Panc1 (cell line): ENCODE measurements at places on chromosomes 16 and 17. TPM values are rescaled to one million over a fixed set of nuclear protein-coding genes. Genes with fewer than 3 reads are reported as not detected.

DNA sequence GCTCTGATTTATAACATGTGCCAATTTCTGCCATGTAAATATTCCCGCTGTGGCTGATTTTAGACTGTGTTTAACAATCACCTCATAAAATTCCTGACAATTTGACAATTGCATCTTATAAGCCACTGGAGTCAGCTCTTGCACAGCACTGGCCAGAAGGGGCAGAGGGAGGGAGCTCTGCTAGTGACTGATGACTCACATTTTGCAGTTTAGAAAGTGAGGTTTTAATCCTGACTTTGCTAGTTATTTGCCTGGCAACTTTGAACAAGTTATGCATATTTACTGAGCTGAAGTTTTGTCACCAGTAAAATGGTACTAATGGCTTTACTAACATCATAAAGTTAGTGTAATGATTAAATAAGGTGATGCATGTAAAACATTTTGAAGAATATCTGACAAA lies 452.3 kb downstream of the CNTNAP4 start:
- no peaks in the 10 kb centered on the region for H3K4me1 ChIP-seq
- no peaks in the 10 kb centered on the region for H3K36me3 ChIP-seq
- H3K27ac ChIP-seq: no peak overlapping the region
- H3K27me3 ChIP-seq: no peaks in the 10 kb centered on the region
- DNase-seq: no peak
- no peak overlapping the region for H3K4me3 ChIP-seq

DNA sequence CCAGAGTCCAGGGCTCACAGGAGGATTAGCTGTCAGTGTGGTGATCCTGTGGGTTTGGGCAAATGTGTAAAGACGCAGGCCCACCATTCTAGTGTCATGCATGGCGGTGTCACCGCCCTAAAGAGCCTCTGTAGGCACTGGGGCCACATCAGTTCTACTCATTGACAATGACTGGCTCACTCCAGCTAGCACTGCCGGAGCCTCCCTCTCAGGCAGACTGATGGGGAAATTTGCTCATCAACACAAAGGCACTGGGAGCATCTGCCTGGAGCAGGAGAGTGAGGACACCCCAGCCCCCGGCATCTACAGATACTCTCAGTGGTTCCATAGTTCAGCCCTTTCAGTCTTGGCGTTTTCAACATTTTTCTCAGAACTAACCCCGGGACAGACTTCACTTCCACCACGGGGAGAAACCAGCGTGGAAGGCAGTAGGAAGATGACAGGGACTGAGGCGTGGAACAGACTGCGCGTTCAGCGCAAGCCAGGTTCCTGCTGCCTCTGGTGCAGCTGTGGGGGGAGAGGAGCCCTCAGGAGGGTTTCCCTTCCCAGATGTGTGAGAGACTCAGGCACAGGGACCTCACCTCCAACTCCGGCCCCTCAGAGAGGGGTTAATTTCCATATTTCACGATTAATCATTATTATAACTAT lies 256.6 kb downstream of the RBFOX3 start:
- H3K27me3 ChIP-seq: peaks cover 61% of the 10 kb centered on the region
- H3K36me3 ChIP-seq: no peaks in the 10 kb centered on the region
- H3K4me3 ChIP-seq: no peak overlapping the region
- no peak overlapping the region for H3K27ac ChIP-seq
- no peaks in the 10 kb centered on the region for H3K4me1 ChIP-seq

DNA sequence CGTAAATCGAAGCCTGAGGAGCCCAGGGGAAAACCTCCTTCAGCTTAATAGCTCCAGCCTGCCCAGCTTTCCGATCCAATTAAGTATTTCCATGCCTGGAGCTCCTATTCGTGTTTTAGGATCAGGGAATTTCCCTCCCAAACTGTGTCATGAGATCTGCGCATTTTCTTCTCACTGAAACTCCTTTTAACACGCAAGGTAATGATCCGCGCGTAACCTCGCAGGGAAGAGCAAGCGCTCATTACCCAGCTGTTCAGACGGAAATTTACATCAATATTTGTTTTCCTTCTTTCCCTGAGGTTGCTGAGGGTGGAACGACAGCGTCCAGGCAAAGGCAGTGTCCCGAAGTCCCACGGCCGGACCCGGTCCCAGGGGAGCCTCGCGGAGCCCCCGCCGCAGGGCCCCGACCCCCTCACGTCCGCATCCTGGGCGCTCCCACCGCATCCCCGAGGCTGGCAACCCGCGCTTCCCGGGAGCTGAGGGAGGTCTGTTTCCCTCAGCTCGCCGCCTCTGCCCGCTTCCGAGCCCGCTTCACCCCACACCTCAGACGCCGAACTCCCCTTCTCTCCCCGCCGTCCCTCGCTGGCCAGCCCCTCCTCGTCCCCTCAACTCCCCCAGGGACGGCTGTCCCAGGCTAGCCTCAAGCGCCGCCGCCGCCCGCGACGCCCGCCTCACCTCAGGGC lies 415 bp downstream of the ABCA5 start:
- no peaks in the 10 kb centered on the region; the same call in 1 of the 2 replicates for H3K36me3 ChIP-seq
- no peak for DNase-seq
- peak overlapping the region; percentile 31 for H3K27ac ChIP-seq
- no peaks in the 10 kb centered on the region for H3K27me3 ChIP-seq
- H3K4me3 ChIP-seq: peak overlapping the region; percentile 69
- peaks cover 3% of the 10 kb centered on the region; the same call in 1 of the 2 replicates for H3K4me1 ChIP-seq

- peak overlapping the region; percentile 72 for H3K4me3 ChIP-seq
- peaks cover 39% of the 10 kb centered on the region for H3K4me1 ChIP-seq
- no peak for DNase-seq
- H3K27me3 ChIP-seq: no peaks in the 10 kb centered on the region
- peak overlapping the region; percentile 85 for H3K27ac ChIP-seq
Observed at GRCh38 chr17:7841396-7841914, 7.4 kb downstream of the KDM6B start.

DNA sequence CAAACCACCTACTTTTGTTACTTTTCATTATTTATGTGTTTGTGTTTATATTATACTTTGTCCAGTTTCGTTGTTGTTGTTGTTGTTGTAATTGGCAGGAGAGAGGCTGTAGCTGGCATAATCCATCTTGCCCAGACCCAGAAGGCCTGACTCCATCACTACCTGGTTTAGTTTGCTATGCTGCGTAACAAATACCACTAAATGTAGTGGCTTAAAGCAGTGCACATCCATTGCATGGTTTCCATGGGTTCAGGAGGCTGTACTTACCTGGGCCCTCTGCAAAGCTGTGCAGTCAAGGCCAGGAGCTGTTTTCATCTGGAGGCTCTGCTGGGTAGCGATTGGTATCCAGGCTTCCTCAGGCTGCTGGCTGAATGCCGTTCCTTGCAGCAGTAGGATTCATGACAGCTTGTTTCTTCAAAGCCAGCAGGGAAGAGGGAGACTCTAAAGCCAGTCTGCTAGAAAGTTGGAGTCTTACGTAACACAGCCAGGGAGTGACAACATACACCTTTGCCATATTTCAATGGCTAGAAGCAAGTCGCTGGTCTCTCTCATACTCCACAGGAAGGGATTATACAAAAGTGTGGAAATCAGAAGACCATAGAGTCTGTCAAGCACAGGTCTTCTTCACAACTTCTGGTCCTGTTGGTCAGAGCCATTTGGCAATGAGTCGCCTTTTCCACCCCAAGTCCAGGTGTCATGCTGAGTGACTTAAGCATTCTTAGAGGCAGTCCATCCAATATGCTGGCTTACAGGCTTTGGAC lies 41.1 kb downstream of the TNRC6C start:
- H3K4me3 ChIP-seq: no peak overlapping the region
- no peaks in the 10 kb centered on the region for H3K27me3 ChIP-seq
- H3K36me3 ChIP-seq: no peaks in the 10 kb centered on the region
- H3K4me1 ChIP-seq: no peaks in the 10 kb centered on the region
- no peak overlapping the region for H3K27ac ChIP-seq
- no peak for DNase-seq

GRCh38 chr17:31472137-31472536 lies 80.7 kb downstream of the RAB11FIP4 start:
- no peaks in the 10 kb centered on the region for H3K4me1 ChIP-seq
- H3K4me3 ChIP-seq: no peak overlapping the region
- H3K27me3 ChIP-seq: no peaks in the 10 kb centered on the region
- DNase-seq: no peak
- H3K27ac ChIP-seq: no peak overlapping the region

- H3K27ac ChIP-seq: peak within 1 kb of the TSS; percentile 92
- peaks cover 12% of the 10 kb centered on the region for H3K36me3 ChIP-seq
- DNase-seq: peak; percentile 91
- peaks cover 9% of the 10 kb centered on the region; the same call in 1 of the 2 replicates for H3K4me1 ChIP-seq
Observed at GRCh38 chr17:7687072-7687907, at the start of gene TP53. Gene TP53, minus strand, starts transcription at chr17:7687490. Its CDS starts 10,896 bp downstream, at chr17:7676594.

- peak; percentile 58 for DNase-seq
- H3K36me3 ChIP-seq: peaks cover 8% of the 10 kb centered on the region; the same call in 1 of the 2 replicates
- peak within 1 kb of the TSS; percentile 95 for H3K27ac ChIP-seq
- H3K4me1 ChIP-seq: peaks cover 14% of the 10 kb centered on the region
- H3K4me3 ChIP-seq: peak within 1 kb of the TSS; percentile 79
Observed at GRCh38 chr17:76103274-76104139, at the start of gene EXOC7. Gene EXOC7, minus strand, starts transcription at chr17:76103787. Its CDS starts 95 bp downstream, at chr17:76103692.

GRCh38 chr16:71259086-71259485 lies 28.6 kb upstream of the HYDIN start:
- H3K27me3 ChIP-seq: peaks cover 4% of the 10 kb centered on the region
- H3K36me3 ChIP-seq: no peaks in the 10 kb centered on the region
- no peak overlapping the region for H3K27ac ChIP-seq
- DNase-seq: no peak
- no peaks in the 10 kb centered on the region for H3K4me1 ChIP-seq
- H3K4me3 ChIP-seq: no peak overlapping the region

GRCh38 chr16:8099586-8099985 lies 490.7 kb downstream of the TMEM114 start:
- no peaks in the 10 kb centered on the region for H3K36me3 ChIP-seq
- DNase-seq: no peak
- H3K4me1 ChIP-seq: no peaks in the 10 kb centered on the region
- H3K27me3 ChIP-seq: no peaks in the 10 kb centered on the region

DNA sequence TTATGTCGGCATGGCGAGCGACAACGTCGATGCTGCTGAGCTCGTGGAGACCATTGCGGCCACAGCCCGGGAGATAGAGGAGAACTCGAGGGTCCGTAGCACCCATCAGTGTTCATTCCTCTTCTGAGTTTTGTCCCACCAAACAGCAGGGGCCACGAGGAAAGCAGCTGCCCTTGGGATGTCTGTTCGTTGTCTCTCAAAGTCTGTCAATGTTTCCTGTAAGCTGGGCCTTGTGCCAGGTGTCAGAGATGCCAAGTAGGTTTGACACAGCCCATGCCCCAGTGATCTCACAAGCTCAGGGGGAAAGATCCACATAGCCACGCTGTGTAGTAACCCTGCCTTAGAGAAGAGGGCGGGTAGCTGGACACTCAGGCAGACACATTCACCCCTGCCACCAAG lies 22.6 kb downstream of the NTAN1 start:
- peaks cover 17% of the 10 kb centered on the region for H3K36me3 ChIP-seq
- DNase-seq: no peak
- H3K4me1 ChIP-seq: 0 out of 2 replicates have a peak, but pooled peaks cover 4% of the 10 kb centered on the region
- no peaks in the 10 kb centered on the region for H3K27me3 ChIP-seq

- no peaks in the 10 kb centered on the region for H3K27me3 ChIP-seq
- no peaks in the 10 kb centered on the region for H3K36me3 ChIP-seq
- no peaks in the 10 kb centered on the region for H3K4me1 ChIP-seq
Observed at GRCh38 chr17:63369233-63369632, 76.9 kb downstream of the CYB561 start.

DNA sequence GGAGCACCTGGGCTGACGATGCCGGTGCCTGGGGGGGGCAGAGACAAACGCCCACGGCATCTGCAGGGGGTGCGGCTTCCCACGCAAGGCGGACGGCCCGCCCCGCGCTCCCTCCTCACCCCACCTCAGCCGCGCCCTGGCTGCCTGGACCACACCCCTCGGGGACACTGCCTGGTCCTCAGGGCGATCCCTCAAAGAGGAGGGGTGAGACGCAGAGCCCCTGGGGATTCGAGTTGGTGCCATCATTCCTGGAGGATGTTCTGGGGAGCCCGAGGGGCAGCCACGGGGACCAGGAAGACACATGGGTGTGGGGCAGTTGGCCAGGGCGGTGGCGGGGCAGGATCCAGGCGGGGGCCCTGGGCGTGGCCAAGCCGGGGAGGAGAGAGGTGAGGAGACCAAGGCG lies 3.9 kb downstream of the IGFALS start:
- H3K27ac ChIP-seq: no peak overlapping the region
- H3K27me3 ChIP-seq: no peaks in the 10 kb centered on the region
- H3K4me3 ChIP-seq: no peak overlapping the region
- no peak for DNase-seq

- no peak for DNase-seq
- H3K27ac ChIP-seq: no peak overlapping the region
- H3K4me3 ChIP-seq: no peak overlapping the region
- H3K4me1 ChIP-seq: no peaks in the 10 kb centered on the region
- H3K27me3 ChIP-seq: no peaks in the 10 kb centered on the region
Observed at GRCh38 chr17:80374732-80375585, 40.0 kb upstream of the ENDOV start.

GRCh38 chr16:35305476-35305875 lies 1846.1 kb downstream of the TP53TG3F start:
- no peaks in the 10 kb centered on the region for H3K27me3 ChIP-seq
- no peaks in the 10 kb centered on the region for H3K36me3 ChIP-seq
- no peaks in the 10 kb centered on the region for H3K4me1 ChIP-seq
- no peak overlapping the region for H3K27ac ChIP-seq

DNA sequence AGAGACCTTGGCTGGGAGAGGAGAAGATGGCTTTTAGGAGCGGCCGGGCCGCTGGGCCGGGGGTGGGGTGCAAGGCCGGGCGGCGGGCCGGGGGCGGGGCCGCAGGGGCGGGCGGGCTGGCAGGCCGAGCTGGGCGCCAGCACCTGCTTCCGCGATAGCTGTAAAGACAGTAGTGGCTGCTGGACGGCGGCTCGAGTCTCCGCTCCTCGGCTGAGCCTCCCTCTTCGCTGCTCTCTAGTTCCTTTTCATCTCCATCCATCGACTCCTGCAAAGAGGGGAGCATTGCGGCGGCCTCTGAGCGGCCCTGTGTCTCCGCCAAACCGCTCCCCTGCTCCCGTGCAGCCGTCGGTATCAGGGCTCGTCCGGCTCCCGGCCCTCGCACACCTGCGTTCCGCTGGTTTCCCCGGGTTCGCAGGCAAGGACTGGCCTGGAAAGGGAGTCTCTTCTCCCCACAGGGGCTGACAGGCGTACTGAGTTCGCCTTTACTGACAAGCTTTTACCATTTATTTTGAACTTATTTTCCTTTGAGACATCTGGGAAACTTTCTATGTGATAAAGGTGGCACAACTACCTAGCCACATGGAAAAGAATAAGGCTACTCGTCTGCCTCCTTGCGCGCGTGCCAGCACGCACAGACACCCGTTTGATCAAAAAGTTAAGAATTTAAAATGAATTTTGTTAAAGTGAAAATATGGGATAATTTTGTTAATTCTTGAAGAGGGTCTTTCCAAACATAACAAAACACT lies at the start of gene C17orf75:
Gene C17orf75 (minus strand): TSS at position 317 of the 746 bp plus-strand sequence. CDS start 34 bp downstream, at position 283.
- H3K36me3 ChIP-seq: no peaks in the 10 kb centered on the region; the same call in 1 of the 2 replicates
- H3K27me3 ChIP-seq: no peaks in the 10 kb centered on the region
- DNase-seq: peak; percentile 33
- H3K27ac ChIP-seq: peak within 1 kb of the TSS; percentile 91
- H3K4me1 ChIP-seq: peaks cover 12% of the 10 kb centered on the region
- peak within 1 kb of the TSS; percentile 55 for H3K4me3 ChIP-seq

Gene CCL17
- not detected for total RNA-seq

Gene HS3ST3A1
- total RNA-seq: 0.31 TPM

Gene CCL14
- not detected for total RNA-seq

Gene SLC6A2
- total RNA-seq: 0.10 TPM

Gene MT1H
- not detected for total RNA-seq

Gene LRRC46
- 1.9 TPM for total RNA-seq

Gene RTN4RL1
- total RNA-seq: 0.80 TPM

Gene CDK5R1
- 7.9 TPM for total RNA-seq

Gene SEPHS2
- 68.5 TPM for total RNA-seq

Gene TBC1D3D
- total RNA-seq: not detected

Gene AATK
- total RNA-seq: 3.7 TPM

Gene SPNS3
- 0.10 TPM for total RNA-seq
